Amniotic epithelial cell (primary cell): ENCODE measurements at places on chromosomes 3 and 15.

GRCh38 chr3:31294430-31295149 lies 238.1 kb upstream of the STT3B start:
- DNase-seq: peak; percentile 89

- no peak for DNase-seq
Observed at GRCh38 chr15:92881211-92881754, 18.8 kb upstream of the CHD2 start.

DNA sequence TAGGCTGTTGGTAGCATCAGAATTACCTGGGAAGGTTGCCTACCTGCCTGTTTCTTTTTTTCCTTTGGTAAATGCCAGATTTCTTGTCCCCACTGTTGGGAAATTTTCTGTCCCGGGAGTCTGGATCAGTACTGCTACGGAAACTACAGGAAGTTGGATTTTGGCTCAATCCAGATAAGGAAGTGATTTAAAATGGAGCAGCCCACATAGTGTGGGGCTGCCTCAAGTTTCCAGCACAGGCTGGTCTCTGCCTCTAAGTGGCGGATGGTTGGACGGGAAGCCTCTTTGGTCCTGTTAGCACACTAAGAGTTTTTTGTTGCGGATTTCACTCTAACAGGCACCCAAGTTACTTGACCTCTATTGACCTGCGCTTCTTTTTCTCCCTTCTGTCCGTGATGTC lies 54.7 kb downstream of the EEFSEC start:
- no peak for DNase-seq

- DNase-seq: peak; percentile 55
Observed at GRCh38 chr3:98980915-98981596, 79.6 kb upstream of the DCBLD2 start.

GRCh38 chr15:101447168-101447533 lies 42.4 kb downstream of the PCSK6 start:
- DNase-seq: no peak

DNA sequence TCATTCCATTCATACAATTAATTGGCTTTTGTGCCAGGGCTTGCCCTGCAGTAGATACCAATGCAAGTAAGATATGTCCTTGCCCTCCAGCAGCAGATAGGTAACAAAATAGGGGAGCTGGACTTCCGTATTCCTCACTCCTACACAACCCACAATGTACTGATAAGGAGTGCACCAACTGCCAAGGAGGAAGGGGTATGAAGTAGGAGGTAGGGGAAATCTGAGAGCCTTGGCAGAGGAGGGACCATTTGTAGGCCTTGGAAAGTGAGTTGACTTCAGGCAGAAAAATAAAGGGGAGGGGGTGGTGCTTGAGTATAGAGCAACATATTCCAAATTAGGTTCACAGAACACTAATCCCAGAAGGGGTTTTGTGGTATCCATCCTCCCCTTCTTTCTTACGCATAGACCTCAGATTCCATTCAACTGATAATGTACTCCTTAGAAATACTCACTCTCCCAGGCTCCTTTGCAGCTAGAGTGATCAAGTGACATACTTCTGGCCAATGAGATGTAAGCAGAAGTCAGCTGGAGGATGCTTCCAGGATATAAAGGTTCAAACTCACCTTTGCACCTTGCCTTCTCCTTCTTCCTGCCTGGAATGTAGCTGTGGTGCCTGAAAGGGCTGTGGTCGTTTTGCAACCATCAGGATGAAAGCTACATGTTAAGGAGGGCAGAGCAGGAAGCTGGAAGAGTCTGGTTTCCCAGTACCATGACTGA lies 127.1 kb upstream of the SMAD3 start:
- peak; percentile 57 for DNase-seq

DNA sequence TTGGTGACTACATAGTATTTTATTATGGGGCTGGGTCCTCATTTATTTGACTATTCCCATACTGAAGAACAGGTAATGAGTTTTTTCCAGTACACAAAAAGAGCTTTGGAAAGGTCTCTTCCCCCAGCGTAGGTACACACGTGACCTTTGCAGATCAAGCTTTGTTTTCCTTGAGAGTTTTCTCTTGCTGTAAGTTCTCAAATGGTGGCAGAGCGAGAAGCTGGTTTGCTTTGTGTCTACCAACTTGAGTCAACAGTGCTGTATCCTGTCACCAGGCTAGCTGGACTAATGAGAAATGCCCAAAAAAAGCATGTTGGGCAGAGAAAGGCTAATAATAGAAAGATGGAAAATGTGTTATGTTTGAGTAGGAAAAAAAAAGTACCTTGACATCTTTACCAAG lies 21.7 kb downstream of the GXYLT2 start:
- no peak for DNase-seq

GRCh38 chr3:139762302-139762701 lies 84.5 kb upstream of the NMNAT3 start:
- no peak for DNase-seq

DNA sequence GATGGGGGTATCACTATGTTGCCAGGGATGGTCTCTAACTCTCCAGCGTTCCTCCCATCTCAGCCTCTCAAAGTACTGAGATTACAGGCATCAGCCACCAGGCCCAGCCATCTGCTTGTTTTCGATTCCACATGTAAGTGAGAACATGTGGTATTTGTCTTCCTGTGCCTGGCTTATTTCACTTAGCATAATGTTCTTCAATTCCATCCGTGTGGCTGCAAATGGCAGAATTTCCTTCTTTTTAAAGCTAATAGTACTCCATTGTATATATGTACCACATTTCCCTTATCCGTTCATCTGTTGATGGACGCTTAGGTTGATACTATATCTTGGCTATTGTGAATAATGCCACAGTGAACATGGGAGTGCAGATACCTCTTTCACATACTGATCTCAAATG lies 70.6 kb downstream of the ASB7 start:
- no peak for DNase-seq

GRCh38 chr15:83446904-83447709 lies at the start of gene SH3GL3:
Gene SH3GL3 (plus strand): TSS chr15:83447341. CDS start chr15:83447534, 193 bp downstream.
- DNase-seq: peak; percentile 65

GRCh38 chr3:24828551-24828950 lies 333.9 kb upstream of the THRB start:
- no peak for DNase-seq

DNA sequence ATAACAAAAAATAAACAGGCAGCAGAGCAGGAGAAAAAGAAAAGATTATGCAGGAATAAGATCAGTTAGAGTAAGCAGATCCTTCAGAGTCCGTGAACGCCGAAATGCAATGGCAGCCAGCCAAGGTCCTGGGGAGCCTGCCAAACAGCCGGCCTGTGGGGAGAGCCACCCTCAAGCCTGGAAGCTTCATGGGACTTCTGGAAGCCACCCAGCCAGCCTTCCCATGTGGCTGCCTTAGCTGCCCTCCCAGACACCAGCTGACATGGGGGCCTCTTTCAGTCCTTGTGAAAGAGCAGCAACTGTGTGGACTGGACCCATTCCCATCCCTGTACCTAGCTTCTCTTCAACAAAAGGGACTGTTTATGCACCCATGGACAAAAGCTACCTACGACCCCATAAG lies 64.9 kb upstream of the RAD18 start:
- peak; percentile 48 for DNase-seq

- peak; percentile 69 for DNase-seq
Observed at GRCh38 chr3:63975723-63976122, 47.6 kb downstream of the PSMD6 start.

DNA sequence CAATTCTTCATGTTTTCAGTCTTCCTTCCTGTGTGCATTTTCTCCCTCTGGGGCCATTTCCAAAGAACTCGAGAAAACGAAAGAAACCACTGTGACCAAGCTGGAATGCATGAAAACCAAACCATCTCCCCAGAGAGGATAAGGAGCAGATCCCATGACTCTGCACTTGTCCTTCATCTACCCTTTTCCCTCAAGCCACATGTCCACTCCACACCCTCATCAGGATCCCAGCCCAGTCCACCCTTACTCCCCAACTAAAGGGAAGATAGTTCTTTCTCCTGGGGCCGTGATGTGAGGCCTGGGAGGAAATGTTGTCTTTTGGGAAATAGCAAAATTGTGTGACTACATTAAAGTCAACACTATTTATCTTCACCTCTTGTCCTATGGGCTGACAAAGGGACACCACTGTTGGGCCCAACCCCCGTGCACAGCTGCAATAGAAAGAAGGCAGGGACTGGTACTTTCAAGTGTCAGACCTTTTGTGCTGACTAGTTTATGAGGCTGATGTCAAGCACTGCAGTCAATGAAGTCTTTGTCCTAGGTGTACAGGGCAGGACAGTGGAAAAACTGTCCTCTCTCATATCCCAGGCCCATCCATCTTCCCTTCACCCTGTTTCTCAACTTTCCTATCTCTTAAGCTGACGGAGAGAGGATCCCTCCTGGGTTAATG lies 487.1 kb upstream of the NR2F2 start:
- peak; percentile 46 for DNase-seq
